ENCODE measurements at places on chromosomes 4 and X.

DNA sequence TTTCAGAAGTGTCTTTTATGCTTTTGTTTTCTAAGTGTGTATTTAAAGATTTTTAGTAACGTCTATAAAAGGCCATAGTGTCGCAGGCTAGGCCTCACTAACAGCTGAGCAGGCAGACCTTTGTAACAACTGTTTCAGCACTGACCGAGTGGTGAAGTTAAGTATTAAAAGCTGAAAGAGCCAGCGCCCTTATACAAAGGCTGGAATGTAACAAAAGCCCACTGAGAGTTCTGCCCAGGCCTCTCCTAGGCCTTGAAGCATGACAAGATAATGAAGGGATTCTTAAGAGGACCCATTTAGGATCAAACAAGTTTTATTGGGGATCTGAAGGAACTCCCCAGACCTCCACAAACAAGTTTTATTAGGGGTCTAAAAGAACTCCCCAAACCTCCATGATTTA is 722.5 kb upstream of the PRKX start:
- no peak for DNase-seq

DNA sequence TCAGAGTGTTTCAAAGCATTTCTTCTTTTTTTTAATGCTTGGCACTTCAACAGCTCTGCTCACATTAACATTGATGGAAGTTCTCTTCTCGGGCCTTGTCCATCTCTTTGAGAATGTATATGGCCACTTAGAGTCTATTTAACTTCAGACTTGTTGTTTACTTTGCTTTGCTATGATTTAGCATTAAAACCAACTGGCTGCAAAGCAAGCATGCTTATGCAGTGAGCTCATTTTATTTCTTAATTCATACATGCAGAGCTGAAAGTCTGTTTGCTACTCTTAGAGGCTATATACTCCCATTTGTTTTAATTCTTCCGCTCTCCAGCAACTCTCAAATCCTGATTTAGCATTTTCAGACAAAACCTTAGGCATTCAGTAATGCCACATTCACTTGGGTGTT is 107.6 kb upstream of the PACRGL start:
- DNase-seq: no peak

DNA sequence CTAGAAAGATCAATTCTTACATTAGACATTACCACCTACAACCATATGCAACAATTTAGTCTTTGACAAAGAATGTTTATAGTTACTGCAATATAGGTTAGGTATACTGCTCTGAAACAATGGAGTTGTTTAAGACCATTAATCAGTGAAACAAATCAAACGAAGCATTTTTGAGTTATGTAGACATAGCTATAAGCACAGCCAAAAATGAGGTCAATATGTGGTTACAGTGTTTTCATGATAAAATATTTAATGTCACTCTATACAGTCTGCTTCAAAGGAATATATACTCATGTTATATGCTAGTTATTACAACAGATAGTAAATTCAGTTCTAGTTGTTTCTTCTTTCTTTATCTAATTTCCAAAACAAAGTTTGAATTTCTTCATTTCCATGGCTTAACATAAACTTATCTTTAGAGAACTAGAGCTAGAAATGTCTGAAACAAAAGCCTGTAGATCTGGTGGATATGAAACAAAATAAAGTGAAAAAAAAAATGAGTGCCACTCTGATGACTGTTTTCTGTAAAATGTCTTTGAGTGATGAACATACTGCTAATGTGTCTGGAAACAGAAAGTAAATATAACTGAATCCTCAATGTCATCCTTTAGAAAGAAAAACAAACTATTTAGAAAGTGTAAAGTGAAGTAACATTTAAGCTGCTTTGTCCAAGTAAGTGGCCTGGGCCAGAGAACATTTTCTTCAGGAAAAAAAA is 809.0 kb downstream of the FAT4 start:
- DNase-seq: no peak

DNA sequence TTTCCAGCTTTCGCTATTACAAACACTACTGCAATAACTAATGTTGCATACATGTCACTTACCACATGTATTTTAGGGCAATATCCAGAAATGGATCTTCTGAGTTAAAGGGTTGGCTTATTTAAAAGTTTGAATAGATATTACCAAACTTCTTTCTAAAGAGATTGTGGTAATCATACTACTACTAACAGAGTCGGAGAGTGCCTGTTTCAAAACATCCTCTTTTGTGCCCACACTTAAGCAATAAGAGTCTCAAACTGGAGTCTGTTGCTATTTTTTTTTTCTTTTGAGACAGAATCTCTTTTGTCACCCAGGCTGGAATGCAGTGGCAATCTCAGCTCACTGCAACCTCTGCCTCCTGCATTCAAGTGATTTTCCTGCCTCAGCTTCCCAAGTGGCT is 35.8 kb downstream of the FGFBP1 start:
- no peak for DNase-seq

GRCh38 chr4:187826725-187827124 is 168.8 kb upstream of the ZFP42 start:
- DNase-seq: no peak

- DNase-seq: no peak
Measured at GRCh38 chr4:38682336-38682735, 18.3 kb downstream of the KLF3 start.

DNA sequence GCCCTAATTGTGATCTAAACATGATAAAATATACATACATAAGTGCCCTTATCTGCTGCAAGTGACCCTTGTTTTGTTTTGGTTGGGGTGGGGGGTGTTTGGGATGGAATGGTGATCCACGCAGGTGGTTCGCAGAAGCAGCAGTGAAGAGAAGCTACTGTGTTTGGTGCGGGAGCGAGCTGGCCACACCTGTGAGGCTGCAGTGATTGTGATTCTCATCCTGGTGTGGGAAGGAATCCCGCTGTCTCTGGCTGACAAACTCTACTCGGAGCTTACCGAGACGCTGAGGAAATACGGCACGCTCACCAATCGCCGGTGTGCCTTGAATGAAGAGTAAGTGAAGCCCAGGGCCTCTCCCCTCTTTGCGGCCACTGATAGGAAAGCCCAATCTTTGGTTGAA is 96.8 kb downstream of the TET2 start:
- no peak for DNase-seq

GRCh38 chr4:51995647-51996220 is 24.4 kb downstream of the LRRC66 start:
- no peak for DNase-seq

- no peak for DNase-seq
Measured at GRCh38 chr4:38366456-38366855, 297.5 kb upstream of the KLF3 start.

DNA sequence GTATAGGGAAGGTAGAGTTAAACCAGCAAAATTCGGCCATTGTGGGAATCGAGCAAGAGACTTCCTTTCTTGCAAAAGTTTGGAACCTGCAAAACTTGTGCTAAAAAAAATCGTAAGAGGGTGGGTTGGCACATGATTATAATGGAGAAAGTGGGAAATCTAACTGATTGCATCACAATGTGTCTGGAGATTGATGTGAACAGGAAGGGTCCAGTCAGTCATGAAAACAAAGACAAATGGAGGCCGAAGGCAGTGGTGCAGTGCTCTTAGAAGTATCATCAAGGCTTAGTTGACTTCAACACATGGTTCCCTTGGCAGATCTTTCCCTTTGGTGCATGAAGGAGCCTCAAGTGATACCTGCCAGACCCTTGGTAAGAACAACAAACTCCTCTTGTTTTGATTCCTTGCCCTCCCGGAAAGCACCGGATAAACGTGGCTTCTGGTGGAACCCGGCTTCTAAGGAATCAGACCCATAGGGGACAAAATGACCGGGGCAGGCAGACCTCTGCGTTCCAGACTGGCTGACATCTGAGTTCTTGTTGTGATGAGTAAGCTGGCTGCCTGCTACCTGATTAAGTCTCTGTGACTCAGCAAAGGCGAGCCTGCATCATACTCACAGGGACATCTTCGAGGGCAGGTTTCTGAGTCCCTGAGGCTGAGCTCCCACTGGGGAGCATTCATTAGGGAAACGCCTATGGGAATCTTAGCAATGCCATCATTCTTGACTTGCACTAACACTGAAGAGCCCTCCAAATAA is 87.7 kb upstream of the MAP3K15 start:
- peak; percentile 18 for DNase-seq

- no peak for DNase-seq
Measured at GRCh38 chr4:94603170-94603747, 151.5 kb downstream of the PDLIM5 start.

- no peak for DNase-seq
Measured at GRCh38 chrX:70922774-70923473, 8.0 kb downstream of the SLC7A3 start.

GRCh38 chrX:134075894-134076718 is 90.7 kb upstream of the GPC3 start:
- no peak for DNase-seq

- DNase-seq: no peak
Measured at GRCh38 chrX:66014084-66014483, 25.8 kb downstream of the VSIG4 start.

- no peak for DNase-seq
Measured at GRCh38 chrX:47247206-47247998, 14.6 kb downstream of the USP11 start.

GRCh38 chr4:130192787-130193186 is 1096.8 kb downstream of the C4orf33 start:
- DNase-seq: no peak

DNA sequence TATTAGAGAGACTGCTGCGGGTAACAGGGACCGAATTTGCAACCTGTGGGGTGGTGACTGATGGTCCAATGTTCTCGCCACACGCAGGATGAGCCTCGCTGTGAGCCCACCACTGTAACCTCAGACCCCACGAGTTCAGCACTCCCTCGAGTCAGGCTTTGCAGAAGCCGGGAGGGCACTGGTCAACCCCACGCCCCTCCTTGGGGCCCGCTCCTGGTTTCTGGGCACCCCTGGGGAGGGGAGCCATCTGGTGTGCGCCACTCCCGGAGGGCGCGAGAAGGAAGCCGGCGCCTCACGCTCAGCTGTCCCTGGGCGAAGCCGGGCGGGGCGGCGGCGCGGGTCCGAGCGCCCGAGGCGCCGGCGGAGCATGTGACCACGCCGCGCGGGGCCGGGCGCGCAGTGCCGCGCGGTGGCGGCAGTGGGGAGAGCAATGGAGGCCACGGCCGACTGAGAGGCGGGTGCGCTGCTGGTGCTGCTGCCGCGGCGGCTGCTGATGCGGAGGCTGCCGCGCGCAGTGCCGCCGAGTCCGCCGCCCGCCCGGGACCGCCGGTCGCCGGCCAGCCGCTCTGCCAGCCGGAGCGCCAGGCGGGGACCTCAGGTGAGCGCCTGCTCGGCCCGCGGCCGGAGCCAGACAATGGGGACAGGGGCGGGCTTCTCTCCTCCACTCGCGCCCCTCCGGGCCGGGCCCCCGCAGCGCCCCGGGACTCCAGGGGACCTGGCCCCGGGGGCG is 100.1 kb downstream of the CEP135 start:
- DNase-seq: peak; percentile 43

- peak; percentile 13 for DNase-seq
Measured at GRCh38 chr4:143399113-143399949, 62.7 kb downstream of the GAB1 start.

GRCh38 chr4:139176302-139177048 is 543 bp downstream of the ELF2 start:
- peak; percentile 56 for DNase-seq

DNA sequence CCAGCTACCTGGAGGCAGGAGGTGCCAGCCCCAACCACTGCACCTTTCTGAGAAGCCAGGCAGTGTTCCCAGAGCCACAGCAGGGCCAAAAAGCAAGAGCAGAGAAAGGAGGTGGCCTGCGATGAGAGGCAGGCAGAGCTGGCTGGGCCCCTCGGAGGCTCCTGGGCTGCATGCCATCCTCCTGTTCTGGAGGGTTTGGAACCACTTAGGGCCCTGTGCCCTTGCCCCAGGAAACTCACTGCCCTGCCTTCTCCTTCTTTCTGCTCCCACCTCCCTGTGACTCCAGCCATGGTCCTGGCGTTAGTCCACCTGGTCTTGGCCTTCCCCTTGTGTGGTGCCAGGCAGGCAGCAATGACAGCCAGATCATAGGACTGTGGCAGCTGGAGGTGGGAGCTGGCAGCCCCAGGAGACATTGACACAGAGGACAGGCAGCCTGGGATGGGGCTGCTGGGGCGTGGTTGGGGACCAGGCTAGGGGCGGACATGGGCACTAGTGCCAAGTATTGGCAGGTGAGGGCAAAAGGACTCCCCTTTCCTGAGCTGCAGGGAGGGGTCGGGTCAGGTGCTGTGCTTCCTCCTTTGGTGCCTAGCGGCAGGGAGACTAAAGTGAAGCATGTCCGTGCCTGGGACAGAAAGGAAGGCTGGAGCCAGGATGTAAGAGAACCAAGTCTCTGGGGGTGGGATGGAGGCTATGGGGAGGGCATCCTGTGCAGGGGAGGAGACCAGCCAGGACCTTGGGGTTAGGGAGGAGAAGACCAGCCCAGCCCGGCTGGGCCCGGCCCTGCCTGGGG is 1.4 kb downstream of the APLN start:
- no peak for DNase-seq

GRCh38 chr4:71369536-71369935 is 30.7 kb downstream of the SLC4A4 start:
- no peak for DNase-seq

- DNase-seq: no peak
Measured at GRCh38 chr4:181890911-181891310, 352.3 kb upstream of the TENM3 start.

GRCh38 chr4:173442223-173442932 is 43.5 kb upstream of the SCRG1 start:
- DNase-seq: no peak

- DNase-seq: no peak
Measured at GRCh38 chr4:157741642-157742041, 431.2 kb downstream of the GASK1B start.

DNA sequence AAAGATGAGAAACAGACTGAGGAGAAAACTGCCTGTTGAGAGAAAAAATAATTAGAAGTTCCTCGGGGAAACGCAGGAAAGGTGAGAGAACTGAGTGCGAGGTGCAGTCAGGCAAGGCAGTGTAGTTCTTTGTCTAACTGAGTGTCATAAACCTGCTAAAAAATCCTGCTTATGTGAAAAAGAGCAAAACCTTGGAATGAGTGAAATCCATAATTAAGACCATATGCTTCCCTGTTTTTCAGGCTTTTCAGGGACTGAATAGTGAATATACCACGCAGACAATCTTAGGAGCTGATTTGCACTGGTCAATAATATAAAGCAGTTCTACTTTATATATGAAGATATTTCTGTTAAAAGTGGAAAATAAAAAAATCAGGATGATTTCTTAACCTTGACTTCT is 104.9 kb downstream of the RASGEF1B start:
- DNase-seq: no peak

GRCh38 chrX:17987783-17988182 is 126.7 kb upstream of the RAI2 start:
- DNase-seq: no peak

DNA sequence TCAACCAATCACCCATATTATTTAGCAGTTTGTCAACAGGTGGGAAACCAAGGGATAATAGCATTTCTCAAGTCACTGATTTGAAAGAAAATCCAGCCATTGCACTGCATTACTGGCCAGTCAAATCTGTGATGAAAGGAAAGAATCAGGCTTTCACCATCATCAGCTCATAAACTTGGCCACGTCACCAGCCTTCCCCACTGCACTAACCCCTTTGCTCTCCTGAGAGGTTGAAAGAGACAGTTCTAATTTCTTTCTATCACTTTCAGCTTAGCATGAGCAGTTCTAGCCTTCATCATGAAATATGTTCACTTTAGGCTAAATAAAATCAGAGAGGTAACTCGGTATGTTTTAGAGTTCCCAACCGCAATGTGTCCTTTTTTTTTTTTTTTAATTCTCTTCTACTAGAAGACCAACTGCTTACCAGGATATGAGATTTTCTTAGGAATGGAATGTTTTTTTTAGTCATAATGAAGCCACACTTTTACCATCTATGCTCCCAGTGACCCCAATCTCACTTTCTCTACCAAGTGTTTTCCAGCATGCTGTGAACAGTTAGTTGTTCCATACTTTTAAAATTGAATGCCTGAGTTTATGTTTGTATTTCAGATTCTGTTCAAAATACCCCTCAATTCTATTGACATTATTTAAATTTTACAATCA is 55.7 kb upstream of the SLC7A11 start:
- no peak for DNase-seq

Measured in kidney glomerular epithelial cell (primary cell).